ENCODE measurements at places on chromosomes 3 and 15.

- DNase-seq: no peak
These were observed 15.5 kb upstream of the ECT2 start for GRCh38 chr3:172735014-172735413.

DNA sequence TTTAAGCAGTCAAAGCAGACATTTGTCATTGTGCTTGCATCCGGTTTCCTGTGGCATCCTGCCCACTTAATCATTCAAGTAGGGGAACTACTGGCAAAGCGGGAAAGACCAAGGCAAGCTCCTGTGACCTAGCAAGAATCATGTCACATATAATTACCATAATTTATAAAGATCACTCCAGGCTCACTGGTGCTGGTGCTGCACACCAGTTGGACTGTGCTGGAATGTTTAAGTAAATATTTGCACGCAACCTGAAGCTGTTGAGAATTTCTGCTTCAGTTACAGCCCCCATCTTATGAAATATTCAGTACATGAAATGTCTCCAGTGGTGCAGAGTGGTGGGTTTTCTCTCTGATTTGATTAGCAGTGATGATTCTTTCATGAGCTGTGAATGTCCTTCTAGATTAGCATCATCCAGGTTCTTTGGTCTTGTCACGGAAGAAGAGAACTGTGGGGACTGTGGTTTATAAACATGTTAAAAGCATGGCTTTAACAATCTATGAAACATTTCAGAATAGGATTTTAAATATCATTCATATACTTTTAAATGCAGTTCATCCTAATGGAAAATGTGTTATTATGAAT is 621.3 kb upstream of the EPHA6 start:
- no peak for DNase-seq

- DNase-seq: no peak
These were observed 110.8 kb downstream of the TNIK start for GRCh38 chr3:171349392-171349791.

GRCh38 chr3:52805270-52806039 is 10.9 kb downstream of the ITIH3 start:
- no peak for DNase-seq

DNA sequence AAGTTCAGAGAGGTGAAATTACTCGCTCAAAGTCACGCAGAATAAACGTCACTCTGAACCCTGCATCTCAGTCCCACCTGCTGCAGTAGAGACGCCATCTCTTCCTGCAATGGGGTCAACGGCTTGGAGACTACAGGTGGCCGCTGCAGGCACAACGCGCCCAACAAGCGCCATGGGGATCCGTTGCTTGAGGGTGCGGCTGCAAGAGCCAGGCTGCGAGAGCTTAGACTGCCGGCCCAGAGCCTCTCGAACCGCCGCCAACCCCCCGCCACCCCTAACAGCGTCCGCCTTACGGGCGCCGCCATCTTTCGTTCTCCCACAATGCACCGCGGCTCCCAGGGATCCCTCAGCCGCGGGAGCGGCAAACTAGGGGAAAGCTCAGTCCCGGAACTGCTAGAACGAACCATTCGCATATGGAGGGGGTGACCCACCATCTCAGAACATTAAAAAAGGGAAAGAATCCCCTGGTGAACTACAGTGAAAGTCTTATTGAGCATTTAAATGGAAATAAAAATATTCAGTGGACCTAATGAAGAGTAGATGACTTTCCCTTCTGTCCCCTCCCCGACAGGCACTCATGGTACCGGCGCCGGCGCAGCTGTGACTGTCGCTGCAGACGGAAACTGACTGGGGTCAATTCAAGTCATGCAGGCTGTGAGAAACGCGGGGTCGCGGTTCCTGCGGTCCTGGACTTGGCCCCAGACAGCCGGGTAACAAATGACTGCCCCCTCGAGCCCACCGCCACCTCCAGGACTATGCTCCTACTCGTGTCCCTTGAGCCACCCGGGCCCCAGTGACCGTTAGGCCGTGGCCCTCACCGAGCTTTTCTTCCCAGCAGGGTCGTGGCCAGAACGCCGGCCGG is at the start of the genes MRPL46 and MRPS11:
MRPL46 (minus strand) TSS at position 316 of the 862 bp plus-strand sequence; CDS start at position 305, 11 bp downstream.
MRPS11 (plus strand) TSS at position 636 of the 862 bp plus-strand sequence; CDS start at position 646, 10 bp downstream.
- peak; percentile 81 for DNase-seq

- DNase-seq: peak; percentile 6
These were observed 165.8 kb upstream of the STAC start for GRCh38 chr3:36214460-36214859.

GRCh38 chr3:168514252-168514651 is 418.5 kb upstream of the GOLIM4 start:
- no peak for DNase-seq

GRCh38 chr3:52313774-52314188 is 2.3 kb upstream of the DNAH1 start:
- peak; percentile 25 for DNase-seq

- DNase-seq: no peak
These were observed 275.4 kb downstream of the TIGIT start for GRCh38 chr3:114569186-114569585.

DNA sequence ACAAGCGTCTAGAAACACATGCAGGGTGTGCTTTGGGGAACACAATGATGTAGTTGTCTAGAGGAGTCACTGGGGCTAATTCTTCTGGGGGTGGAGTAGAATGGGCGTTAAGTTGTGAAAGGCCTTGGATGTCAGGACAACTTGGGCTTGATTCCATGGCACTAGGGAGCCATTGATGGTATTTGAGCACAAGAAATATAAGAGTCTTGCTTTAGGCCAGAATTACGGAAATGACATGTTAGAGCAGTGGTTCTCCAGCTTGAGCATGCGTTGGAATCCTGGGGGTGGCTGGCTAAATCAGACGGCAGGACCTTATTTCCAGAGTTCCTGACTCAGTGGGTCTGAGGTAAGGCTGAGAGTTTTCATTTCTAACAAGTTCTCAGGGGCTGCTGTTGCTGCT is 29.2 kb upstream of the SMAD6 start:
- no peak for DNase-seq

DNA sequence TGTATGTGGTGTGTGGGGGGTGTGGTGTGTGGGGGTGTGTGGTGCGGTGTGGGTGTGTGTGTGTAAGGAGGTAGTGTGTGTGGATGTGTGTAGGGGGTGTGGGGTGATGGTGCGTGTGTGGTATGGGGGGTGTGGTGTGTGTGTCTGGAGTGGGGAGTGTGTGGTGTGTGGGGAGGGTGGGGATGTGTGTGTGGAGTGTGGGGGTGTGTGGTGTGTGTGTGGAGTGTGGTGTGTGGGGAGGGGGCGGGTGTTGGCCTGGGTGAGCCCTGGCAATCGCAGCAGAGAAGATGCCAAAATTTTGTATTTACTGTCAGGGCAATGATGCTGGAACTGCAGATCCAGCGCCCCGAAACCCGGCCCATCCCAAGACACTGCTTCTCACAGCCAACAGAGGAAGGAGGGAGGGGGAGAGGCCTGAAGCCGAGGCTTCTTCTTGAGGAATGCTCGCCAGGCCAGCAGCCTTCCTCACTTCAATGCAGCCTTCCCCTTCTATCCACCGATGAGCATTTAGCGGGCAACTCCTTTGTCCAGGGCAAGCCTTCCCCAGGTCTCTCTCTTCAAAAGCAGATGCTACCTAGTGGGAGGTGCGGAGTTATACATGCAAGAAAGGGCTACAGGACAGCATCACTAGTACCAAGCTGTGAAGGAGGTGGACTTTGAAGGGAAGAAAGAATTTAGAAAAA is 11.9 kb upstream of the SRP14 start:
- DNase-seq: no peak

GRCh38 chr3:57397175-57398026 is 104.9 kb upstream of the ASB14 start:
- DNase-seq: peak; percentile 36

DNA sequence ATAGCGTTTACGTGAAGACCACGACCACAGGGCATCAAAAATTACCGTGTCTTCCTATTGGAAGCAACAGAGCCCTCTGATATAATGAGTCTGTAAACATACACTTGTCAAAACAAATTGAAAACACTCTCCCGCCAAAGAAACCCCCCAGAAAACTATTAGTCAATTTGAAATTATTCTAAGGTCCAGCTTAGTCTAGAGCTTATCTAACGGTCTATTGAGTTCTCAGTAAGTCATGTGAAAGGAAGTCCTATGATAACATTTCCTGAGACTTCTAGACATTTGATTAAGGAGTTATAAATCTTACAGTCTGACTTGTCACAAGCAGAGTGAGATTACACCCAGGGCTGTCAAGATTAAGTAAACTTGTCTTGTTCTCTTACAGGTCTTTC is 356.3 kb downstream of the FOXP1 start:
- no peak for DNase-seq

DNA sequence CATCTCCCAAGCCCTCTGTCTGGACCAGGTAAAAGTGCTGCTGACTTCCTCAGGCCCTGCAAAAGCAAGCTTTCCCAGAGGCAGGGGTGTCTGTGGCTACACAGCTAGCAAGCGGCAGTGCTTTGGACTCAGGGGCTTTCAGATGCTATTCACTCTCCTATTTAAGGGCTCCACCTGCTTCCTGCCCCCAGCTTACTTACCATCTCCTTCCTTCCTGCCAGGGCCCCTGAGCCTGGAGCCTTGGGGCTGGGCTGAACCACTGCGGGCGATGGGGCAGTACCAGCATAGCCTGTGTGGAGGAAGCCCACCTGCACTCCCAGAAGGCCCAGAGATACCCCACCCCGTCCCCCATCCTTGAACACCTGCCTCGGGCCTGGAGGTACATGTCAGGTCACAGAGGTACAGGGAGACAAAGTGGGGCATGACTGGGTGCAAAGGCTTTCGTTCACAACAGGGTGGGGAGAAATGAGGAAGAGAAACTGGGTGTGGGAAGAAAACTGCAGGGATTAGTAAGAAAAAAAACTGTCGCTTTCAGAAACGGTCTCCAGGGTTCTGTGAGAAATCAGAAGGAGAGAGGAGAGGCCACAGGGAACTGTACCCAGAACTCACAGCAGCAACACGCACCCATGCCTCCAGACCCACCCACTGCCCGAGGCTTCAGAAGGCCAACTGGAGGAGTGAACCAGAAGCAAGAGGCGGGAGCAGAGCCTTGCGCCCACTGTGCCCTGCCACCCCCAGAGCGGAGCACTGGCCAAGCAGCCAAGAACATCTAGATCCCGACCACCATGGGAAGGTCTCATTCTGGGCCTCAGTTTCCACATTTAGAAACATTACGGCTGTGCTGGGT is 49.5 kb downstream of the CCDC12 start:
- no peak for DNase-seq

GRCh38 chr3:12986986-12987385 is 86.2 kb downstream of the IQSEC1 start:
- no peak for DNase-seq

DNA sequence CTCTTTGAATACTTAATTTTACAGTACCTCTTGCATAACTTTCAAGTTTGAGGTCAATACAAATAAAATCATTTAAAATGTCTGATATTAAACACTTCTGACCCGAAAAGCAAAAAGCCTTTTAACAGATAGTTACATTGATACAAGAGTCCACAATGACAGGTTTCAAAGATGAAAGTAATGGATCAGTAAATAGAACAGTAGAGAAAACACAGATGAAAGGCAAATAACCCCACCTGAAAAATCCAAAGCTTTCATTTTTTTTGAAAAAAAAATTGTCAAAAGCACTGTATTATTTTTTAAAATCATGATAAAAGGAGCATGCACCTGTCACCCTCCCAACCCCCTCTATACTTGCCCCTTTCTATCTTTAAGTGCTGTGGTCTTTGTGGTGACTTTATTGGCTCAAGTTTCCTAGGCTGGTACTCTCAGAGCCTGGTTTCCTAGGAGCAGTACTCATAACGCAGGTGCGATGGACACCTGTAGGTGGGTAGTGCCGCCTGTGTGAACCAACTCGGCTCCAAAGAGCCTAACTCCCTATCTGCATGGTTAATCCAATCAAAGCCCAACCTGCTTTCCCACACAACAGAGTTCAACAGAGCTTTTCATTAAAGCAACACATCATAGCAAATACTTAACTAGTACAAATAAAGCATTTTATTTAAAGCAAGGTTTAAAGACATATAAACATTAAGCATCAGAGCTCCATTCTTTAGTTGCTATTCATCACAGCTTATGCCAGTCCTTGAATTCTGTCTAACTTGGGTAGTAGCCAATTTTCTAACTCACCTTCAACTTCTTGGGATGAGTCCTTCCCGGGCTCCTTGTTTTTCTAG is 32.2 kb downstream of the LIPC start:
- no peak for DNase-seq

DNA sequence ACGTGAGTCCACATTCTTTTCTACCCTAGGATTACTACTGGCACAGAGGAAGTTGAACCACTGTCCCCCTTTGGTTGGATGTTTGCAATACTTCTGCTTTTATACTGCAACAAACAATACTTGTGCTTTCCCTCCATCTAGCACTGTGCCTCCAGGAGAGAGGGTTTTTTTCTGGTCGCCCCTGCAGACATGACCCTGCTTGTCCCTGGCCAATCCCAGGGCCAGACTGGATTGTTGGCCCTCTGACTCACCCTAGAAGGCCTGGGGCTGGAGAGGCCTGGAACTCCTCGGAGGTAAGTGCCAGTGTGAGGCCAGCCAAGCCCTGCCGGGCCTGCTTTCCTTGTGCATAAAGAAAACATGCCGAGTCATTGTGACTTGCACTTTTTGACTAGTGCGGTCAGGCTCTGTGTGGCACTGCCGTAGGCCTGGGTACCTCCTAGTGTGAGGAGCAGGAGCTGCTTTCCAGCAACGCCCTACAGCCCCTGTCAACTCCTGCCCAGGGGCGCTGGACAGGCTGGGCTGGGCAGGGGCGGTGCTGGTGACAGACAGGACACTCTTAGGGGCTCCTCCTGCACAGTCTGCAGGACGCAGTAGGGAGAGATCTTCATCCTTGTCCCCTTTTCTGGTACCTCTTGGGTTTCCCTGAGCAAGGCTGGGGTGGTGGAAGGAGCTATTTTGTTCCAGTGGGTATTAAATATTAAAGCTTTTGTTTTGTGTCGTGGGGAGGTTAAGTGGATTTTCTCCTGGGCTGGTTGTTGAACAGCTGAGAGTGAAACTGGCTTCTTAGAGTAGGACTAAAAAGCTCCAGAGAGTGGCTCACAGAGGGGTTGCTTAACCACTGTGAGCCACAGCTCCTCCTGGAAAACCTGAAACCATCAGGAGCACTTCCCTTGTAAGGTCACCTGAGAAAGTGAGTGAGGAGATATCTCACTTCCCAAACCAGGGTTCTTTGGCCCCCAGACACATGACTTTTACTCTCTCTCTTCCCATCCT is 14.4 kb upstream of the TKT start:
- DNase-seq: peak; percentile 99

GRCh38 chr3:39347586-39347876 is 18.0 kb downstream of the CCR8 start:
- no peak for DNase-seq

- peak; percentile 98 for DNase-seq
These were observed 22.0 kb downstream of the GASK1A start for GRCh38 chr3:43001094-43001553.

Data from fibroblast of gingiva (primary cell).